ENCODE measurements at places on chromosomes 2 and 18.

- no peak for DNase-seq
Measured at GRCh38 chr18:36064027-36064808, 3.1 kb downstream of the RPRD1A start.

DNA sequence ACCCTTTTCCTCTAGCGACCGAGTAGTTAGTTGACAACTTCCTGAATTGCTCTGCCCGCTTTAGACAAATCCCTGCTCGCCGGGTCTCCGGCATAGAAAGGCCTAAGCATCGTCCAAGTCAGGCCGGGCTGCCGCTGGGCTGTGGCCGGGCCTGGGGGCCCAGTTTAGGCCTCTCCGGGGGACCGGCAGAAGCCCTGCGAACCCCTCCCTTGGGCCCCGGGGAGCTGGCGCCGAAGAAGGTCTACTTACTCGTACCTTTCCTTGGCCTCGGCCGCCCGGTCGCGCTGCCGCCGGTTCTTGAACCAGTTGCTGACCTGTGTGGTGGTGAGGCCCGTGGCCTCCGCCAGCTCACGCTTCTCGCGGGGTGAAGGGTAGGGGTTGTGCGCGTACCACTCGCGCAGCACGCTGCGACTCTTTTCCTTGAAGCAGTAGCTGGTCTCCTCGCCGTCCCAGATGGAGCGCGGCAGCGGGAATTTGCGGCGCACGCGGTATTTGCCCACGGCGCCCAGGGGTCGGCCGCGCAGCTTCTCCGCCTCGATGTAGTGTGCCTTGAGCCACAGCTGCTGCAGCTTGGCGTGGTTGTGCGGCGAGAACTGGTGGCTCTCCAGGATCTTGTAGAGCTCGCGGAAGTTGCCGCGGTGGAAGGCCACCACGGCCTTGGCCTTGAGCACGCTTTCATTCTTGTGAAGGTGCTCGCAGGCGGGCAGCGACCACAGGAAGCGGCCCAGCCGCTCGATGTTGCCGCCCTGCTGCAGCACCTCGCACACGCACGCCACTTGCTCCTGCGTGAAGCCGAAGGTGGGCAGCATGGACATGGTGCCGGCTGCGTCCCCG is 739 bp downstream of the SIX2 start:
- no peak for DNase-seq

DNA sequence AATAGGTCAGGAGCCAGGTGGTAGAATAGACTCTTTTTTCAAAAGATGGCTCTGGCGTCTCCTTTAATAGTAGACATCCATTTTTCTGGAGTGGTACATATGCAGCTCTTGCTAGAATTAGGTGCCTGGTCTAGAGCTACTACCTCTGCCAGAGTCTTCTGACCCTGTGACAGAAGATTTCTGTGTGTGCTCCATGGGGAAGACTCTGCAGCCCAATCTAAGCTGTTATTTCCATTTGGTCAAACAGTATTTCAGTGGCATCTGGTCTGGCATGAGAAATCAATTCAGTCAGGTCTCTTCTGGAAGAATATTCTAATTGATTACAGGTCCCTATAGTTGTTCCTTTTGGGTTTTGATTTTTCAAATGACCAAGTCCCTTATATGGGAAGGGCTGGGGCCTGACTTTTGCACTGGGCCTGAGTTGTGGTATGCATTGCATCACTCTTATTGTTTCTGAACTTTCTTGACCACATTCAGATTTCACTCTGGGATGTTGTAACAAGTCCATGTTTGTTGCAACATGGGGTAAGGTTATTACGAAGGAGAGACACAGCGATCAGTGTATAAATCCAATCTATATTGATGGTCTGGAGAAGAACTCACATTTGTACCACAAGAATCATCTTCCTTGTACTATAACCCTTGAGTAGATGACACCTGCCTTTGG is 12.1 kb downstream of the MXD1 start:
- no peak for DNase-seq

DNA sequence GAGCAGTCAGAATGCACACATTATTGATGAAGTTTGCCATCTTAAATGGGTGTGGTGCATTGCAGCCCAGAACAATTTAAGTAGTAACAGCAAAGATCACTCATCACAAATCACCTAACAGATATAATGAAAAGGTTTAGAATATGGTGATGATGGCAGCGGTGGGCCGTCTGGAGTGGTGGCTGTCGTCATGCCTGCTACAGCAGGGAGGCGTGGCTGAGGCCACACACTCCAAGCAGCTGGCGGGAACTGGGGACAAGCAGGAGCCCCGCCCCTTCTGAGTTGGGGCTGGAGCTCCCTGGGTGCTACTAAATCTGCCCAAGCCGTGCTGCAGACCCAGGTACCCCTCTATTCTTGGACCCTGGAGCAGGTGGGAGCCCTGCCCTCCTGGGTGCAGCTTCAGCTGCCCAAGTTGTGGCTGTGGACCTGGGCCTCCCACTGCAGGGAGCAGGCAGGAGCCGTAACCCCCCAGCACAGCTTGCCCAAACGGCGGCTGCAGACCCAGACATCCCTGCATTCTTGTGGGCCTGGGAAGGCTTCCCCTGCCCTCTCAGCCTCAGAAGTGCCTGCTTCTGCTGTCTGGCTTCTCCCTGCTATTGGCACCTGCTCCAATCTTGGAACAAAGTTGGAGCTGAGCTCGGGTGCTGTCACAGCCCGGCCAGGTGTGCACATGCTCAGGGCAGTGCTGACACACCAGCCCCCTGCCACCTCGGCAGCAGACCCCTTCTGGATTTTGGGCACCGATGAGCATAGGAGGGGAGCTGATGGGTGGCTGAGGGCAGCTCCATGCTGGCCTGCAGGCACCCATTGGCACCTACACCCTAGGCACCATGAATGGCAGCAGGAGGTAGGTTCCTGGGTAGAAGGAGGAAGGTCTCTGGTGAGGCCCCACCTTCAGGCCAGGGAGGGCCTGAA is 149.3 kb downstream of the EHBP1 start:
- DNase-seq, result no peak

DNA sequence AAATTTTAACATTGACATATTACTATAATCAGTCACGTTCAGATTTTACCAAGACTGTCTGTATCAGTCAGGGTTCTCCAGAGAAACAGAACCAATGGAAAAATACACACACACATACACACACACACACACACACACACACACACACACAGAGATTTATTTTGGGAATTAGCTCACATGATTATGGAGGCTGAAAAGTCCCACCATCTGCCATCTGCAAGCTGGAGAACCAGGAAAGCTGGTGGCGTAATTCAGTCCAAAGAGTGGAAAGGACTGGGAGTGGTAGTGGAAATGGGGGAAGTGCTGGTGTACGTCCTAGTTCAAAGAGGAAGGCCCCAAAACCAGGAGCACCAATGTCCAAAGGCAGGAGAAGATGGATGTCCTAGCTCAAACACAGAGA is 166.4 kb downstream of the AKAIN1 start:
- DNase-seq, result no peak

GRCh38 chr18:55879331-55879730 is 291.3 kb upstream of the TCF4 start:
- no peak for DNase-seq

DNA sequence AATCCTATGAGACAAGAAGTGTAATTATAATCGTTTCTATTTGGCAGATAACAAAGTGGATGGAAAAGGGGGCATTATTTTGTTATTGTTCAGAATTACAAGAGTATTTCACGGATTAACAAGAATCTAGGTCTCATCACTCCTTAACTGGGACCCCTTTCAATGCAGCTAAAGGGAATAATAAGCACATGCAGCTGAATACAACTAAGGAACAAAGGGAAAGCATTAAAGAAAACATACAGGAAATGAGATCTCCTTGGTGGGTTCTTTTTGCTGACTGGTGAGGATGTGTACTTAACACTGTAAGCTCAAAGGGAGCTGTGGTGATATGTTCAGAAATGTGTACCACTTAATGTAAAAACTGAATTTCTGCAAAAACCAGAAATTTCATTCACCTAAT is 140.5 kb upstream of the WDSUB1 start:
- DNase-seq, result no peak

GRCh38 chr18:63843008-63843407 is 44.5 kb upstream of the SERPINB2 start:
- DNase-seq, result no peak

GRCh38 chr2:120917886-120918285 is 182.2 kb downstream of the GLI2 start:
- DNase-seq, result no peak

DNA sequence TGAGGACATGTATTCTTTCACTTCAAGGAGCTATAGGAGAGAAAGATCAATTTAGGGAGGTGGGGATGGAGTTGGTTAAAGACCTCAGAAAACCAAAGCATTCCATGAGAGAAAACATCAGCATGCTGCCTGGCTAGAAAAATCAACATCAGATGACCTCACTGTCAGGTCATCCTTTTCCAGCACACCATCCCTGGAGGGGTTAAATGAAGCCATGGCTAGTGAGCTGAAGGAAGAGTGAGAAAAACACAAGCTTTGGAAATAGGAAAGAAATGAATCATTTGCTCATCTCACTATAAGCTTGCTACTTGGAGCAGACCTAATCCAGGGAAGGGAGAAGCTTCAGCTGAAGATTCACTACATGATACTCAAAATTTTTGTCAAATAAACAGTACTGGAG is 109.5 kb upstream of the ITGB6 start:
- no peak for DNase-seq

DNA sequence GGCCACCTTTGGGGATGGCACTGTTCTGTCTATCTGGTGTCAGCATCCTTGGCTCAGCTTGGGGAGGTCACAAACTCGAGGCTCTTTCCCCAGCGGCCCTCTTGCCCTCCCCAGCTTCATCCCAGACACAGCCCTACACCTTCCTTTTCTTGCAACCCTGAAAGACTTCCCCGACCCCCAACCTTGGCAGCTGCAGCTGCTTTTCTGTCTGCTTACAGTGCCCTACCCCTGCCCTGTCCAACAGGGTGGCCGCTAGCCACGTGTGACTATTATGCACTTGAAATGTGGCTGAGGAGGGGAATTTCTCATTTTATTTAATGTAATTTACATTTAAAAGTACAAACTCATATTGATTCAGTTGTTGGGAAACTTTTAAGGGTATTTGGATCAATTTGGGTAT is 41.3 kb downstream of the NGEF start:
- no peak for DNase-seq

DNA sequence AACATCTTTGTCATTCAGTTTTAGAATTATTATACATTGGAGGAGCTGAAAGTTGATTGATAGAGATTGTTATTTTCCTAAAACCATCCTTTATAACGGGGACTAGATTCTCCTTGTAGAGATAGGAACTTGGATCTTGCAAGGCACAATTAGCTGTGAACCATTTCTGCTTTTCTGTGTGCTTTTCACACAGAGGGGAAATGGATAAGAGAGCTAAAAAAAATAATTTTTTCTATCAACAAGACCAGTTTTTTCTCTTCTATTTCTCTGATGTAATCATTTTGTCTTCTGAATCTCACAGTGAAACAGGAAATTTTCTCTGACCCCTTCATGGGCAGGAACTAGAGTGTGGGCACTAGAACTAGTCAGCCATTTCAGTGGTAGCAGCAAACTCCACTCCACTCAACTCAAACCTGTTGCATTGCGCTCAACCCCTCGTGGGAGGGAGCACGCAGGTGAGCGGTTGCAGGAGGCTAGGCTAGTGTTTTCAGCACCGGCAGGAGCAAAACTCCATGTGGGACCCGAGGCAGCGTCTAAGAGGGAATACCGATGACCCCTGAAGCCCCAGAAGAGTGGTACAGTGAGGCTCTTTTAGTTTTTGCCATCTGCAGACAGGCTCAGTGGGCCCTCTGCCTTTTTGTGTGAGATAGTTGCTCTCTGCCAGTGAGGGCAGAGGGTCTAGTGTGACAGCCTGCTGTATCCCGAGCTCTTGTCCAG is 24.0 kb upstream of the SLC39A10 start:
- no peak for DNase-seq

DNA sequence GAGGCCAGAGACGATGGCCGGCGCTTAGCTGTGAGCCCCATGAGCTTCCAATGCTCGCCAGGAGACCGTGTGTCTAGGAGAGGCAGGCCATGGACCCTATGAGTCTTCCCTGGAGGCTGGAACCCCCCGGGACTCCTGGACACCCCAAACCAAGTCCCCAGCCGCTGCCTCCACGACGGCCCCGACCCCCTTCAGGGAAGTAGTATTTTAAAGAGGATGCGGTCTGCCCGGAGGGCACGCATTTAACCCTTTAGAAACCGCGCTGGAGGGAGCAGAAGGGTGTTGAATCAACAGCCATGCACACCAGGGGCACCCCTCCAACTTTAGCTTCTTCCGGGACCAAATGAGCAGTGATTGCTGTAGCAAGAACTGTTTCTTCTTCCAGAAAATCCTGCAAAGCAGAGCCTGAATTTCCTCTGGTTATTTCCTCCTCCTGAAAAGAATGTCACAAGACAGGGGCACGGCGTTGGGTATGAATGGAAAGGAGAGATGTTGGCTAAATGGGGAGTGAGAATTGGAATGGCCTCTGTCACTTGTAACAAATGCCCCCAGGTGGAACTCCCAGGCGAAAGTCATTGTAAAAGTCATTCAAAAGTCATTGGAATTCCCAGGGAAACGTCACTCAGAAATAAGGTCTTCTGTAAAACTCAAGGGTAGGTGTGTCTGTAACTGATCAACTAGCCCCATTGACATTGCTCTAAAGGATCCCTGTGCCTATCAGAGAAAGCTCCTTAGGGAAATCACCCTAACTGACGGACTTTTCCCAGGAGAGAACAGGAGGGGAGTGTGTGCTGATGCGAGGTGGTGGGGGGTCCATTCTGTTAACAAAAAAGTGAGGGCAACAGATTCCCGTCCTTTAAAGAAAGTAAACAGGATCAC is 5.8 kb upstream of the GBX2 start:
- DNase-seq, result no peak

DNA sequence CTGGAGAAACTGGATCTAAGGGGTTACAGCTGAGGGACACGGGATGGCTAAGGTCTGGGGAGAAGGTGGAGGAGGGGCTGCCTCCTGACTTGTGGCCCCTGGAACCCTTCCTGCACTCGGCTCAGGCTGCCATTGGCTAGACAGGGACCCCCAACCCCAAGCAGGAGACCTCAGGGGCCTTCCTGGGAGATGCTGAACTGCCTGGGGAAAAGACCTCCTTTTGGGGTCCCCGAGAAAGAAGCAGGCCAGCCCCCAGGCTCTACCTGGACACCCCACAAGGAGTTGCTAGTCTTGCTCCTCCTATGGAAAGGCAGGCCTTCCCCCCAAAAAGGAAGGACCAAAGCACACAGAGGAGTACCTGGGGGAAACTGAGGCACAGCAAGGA is 10.1 kb upstream of the BOK start:
- DNase-seq, result no peak

- DNase-seq, result no peak
Measured at GRCh38 chr2:216490061-216490460, 8.6 kb upstream of the RPL37A start.

- no peak for DNase-seq
Measured at GRCh38 chr2:68418855-68419254, 48.2 kb downstream of the FBXO48 start.

DNA sequence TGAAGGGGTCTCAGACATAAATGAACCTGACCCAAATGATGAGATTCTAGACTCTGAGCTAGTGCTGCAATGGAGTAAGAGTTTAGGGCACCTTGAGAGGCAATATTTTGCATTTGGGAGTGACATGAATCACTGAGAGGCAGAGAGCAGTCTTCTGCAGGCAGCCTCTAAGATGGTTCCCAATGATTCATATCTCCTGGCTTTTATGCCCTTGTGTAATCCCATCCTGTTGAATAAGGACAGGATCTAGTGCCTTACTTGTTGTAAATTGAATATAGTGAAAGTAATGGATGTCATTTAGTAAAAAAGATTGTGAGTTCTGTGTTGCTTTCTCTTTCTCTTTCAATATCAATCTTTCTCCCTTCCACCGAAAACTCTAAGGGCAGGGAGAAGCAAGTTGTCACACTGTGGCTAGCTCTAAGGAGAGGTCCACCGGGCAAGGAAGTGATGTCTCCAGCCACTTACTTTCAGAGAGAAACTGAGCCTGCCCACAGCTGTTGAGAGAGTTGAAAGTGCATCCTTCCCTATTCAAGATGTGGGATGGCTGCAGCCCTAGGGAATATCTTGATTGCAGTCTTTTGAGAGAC is 144.7 kb downstream of the TRIB2 start:
- DNase-seq, result peak; percentile 11
